ENCODE measurements at places on chromosomes 5 and 9. TPM values are rescaled to one million over a fixed set of nuclear protein-coding genes. Genes with fewer than 3 reads are reported as not detected.

GRCh38 chr9:71663931-71664459 is 104.3 kb downstream of the CEMIP2 start:
- no peaks in the 10 kb centered on the region for H3K36me3 ChIP-seq
- H3K4me3 ChIP-seq = no peak overlapping the region
- H3K27ac ChIP-seq = peak overlapping the region; percentile 2
- no peaks in the 10 kb centered on the region for H3K4me1 ChIP-seq
- no peak for DNase-seq
- H3K27me3 ChIP-seq = no peaks in the 10 kb centered on the region

- H3K36me3 ChIP-seq = no peaks in the 10 kb centered on the region
- no peak overlapping the region for H3K27ac ChIP-seq
- H3K4me1 ChIP-seq = no peaks in the 10 kb centered on the region
- H3K27me3 ChIP-seq = no peaks in the 10 kb centered on the region
These were observed 516.5 kb downstream of the DNAH5 start for GRCh38 chr5:13427827-13428557.

GRCh38 chr5:165397516-165397915 is 1892.1 kb downstream of the MAT2B start:
- no peak for DNase-seq
- H3K4me3 ChIP-seq = no peak overlapping the region
- no peaks in the 10 kb centered on the region for H3K4me1 ChIP-seq
- no peaks in the 10 kb centered on the region for H3K36me3 ChIP-seq
- H3K27ac ChIP-seq = no peak overlapping the region

- no peak for DNase-seq
- H3K27ac ChIP-seq = no peak overlapping the region
- H3K4me1 ChIP-seq = no peaks in the 10 kb centered on the region
- no peak overlapping the region for H3K4me3 ChIP-seq
- H3K36me3 ChIP-seq = no peaks in the 10 kb centered on the region
- H3K27me3 ChIP-seq = no peaks in the 10 kb centered on the region
These were observed 30.9 kb upstream of the BARHL1 start for GRCh38 chr9:132551556-132551955.

GPR151 gene
- total RNA-seq = not detected

- no peak overlapping the region for H3K27ac ChIP-seq
- peaks cover 8% of the 10 kb centered on the region for H3K4me1 ChIP-seq
- no peak for DNase-seq
These were observed 211.2 kb downstream of the MEF2C start for GRCh38 chr5:88671505-88672499.

MAMDC2 gene
- total RNA-seq = 18.7 TPM

GRCh38 chr9:136270173-136270705 is 24.6 kb upstream of the QSOX2 start:
- DNase-seq = no peak
- no peaks in the 10 kb centered on the region for H3K4me1 ChIP-seq
- H3K4me3 ChIP-seq = no peak overlapping the region
- peaks cover 16% of the 10 kb centered on the region for H3K27me3 ChIP-seq
- no peak overlapping the region for H3K27ac ChIP-seq

DNA sequence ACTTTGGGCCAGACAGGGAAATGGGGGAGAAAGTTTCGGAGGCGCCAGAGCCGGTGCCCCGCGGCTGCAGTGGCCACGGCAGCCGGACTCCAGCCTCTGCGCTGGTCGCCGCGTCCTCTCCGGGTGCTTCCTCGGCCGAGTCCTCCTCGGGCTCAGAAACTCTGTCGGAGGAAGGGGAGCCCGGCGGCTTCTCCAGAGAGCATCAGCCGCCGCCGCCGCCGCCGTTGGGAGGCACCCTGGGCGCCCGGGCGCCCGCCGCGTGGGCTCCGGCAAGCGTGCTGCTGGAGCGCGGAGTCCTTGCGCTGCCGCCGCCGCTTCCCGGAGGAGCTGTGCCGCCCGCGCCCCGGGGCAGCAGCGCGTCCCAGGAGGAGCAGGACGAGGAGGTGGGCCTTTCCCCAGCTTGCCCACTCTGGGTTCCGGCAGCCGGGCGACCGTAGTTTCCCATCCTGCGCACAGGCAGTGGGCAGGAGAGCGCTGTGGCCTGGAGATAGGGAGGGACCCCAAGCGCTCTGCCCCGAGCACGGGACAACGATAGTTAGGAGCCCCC is 516 bp downstream of the MAST4 start:
- no peaks in the 10 kb centered on the region for H3K36me3 ChIP-seq
- H3K4me1 ChIP-seq = no peaks in the 10 kb centered on the region
- H3K27me3 ChIP-seq = no peaks in the 10 kb centered on the region
- H3K27ac ChIP-seq = peak overlapping the region; percentile 32
- no peak for DNase-seq

DNA sequence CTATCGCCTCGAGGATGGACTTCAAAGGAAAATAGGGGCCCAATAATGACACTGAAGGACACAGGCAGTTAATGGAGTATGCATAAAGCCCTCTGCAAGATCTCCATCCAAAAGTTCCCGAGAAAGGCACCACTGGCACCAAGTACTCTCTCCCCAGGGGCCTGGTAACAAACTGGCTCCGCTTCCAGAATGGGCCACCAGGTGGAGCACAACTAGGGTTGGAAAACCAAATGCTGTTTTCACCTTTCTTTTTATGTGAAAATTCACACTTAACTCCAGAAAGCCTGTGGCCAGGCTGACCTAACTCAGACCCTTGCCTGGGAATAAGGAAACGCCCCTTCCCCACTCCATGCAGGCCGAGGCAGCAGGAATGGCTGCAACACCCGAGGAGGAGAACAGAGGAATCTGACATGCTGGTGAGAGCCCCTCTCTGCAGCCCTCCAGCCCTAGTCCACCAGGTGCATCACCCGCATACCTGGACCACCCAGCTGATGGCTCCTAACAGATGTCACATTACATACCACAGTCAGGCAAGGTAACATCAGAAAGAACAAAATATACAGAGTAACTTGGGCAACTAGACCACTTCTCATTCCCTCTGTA is 42.8 kb downstream of the CAMSAP1 start:
- H3K36me3 ChIP-seq = no peaks in the 10 kb centered on the region
- no peaks in the 10 kb centered on the region for H3K27me3 ChIP-seq
- H3K27ac ChIP-seq = no peak overlapping the region
- no peaks in the 10 kb centered on the region for H3K4me1 ChIP-seq
- H3K4me3 ChIP-seq = no peak overlapping the region
- DNase-seq = peak; percentile 24

NTRK2 gene
- 134 TPM for total RNA-seq

PCDHGA4 gene
- total RNA-seq = 6.4 TPM

GABRA1 gene
- total RNA-seq = not detected

GRCh38 chr5:55868846-55869245 is 17.7 kb downstream of the IL31RA start:
- no peaks in the 10 kb centered on the region for H3K27me3 ChIP-seq
- DNase-seq = no peak
- H3K27ac ChIP-seq = no peak overlapping the region
- no peak overlapping the region for H3K4me3 ChIP-seq
- H3K4me1 ChIP-seq = no peaks in the 10 kb centered on the region
- H3K36me3 ChIP-seq = no peaks in the 10 kb centered on the region

DNA sequence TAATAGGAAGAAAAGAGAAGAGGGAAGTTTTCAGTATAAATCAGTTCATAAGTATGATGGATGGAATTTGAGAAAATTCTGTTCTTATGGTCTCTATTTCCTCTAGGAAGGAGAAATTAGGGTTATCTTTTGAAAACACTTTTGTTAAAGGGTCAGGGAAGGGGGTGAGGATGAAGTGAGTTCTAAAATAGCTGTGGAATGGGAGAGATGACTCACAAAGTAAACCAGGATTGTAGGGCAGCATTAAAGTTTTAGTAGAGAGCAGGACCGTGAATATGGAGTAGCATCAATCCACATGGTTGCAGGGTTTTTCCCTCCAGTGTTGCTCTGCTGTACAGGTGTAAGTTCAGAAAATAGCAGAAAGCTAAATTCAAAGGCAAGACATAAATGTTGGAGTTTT is 32.4 kb downstream of the MUSK start:
- H3K4me1 ChIP-seq = no peaks in the 10 kb centered on the region
- no peaks in the 10 kb centered on the region for H3K27me3 ChIP-seq
- no peak for DNase-seq
- no peak overlapping the region for H3K27ac ChIP-seq
- H3K36me3 ChIP-seq = no peaks in the 10 kb centered on the region
- H3K4me3 ChIP-seq = no peak overlapping the region

SEMA6A gene
- 35.6 TPM for total RNA-seq

GRCh38 chr5:123154886-123155445 is 65.9 kb downstream of the PRDM6 start:
- no peak for DNase-seq
- H3K4me3 ChIP-seq = no peak overlapping the region
- no peaks in the 10 kb centered on the region for H3K4me1 ChIP-seq
- H3K36me3 ChIP-seq = no peaks in the 10 kb centered on the region

- no peak for DNase-seq
- H3K27ac ChIP-seq = no peak overlapping the region
- H3K27me3 ChIP-seq = no peaks in the 10 kb centered on the region
- no peaks in the 10 kb centered on the region for H3K36me3 ChIP-seq
- H3K4me1 ChIP-seq = no peaks in the 10 kb centered on the region
These were observed 278.0 kb upstream of the NUDT12 start for GRCh38 chr5:103840600-103840999.

- H3K27me3 ChIP-seq = no peaks in the 10 kb centered on the region
- H3K4me1 ChIP-seq = no peaks in the 10 kb centered on the region
- no peak overlapping the region for H3K27ac ChIP-seq
- no peak for DNase-seq
- no peak overlapping the region for H3K4me3 ChIP-seq
These were observed 24.8 kb upstream of the OTP start for GRCh38 chr5:77663090-77663863.

DNA sequence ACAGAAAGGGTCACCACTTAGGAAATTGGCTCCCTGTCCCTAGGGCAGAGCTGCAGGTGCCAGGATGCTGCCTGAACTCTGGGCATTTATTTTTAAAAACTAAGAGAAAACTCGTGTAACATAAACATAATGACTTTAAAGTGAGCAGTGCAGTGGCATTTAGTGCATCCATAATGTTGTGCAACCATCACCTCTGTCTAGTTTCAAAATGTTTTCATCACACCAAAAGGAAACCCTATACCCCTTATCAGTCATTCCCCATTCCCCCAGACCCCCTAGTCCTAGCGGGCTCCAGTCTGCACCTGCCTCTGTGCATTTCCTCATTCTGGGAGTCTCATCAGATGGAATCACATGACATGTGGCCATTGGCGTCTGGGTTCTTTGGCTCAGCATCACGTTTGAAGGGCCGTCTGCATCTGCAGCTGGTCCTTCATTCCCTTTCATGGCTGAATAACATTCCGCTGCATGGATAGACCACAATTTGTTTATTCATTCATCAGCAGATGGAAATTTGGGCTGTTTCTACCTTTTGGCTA is 55.8 kb downstream of the NSG2 start:
- H3K27me3 ChIP-seq = no peaks in the 10 kb centered on the region
- no peak overlapping the region for H3K27ac ChIP-seq
- no peaks in the 10 kb centered on the region for H3K36me3 ChIP-seq

- H3K27ac ChIP-seq = no peak overlapping the region
- DNase-seq = no peak
- no peaks in the 10 kb centered on the region for H3K4me1 ChIP-seq
- H3K36me3 ChIP-seq = no peaks in the 10 kb centered on the region
These were observed 22.8 kb downstream of the CCDC69 start for GRCh38 chr5:151200913-151201595.

GRCh38 chr5:1021136-1021968 is 12.8 kb downstream of the NKD2 start:
- H3K27me3 ChIP-seq = no peaks in the 10 kb centered on the region
- no peaks in the 10 kb centered on the region for H3K36me3 ChIP-seq
- H3K4me1 ChIP-seq = no peaks in the 10 kb centered on the region
- H3K4me3 ChIP-seq = no peak overlapping the region

DNA sequence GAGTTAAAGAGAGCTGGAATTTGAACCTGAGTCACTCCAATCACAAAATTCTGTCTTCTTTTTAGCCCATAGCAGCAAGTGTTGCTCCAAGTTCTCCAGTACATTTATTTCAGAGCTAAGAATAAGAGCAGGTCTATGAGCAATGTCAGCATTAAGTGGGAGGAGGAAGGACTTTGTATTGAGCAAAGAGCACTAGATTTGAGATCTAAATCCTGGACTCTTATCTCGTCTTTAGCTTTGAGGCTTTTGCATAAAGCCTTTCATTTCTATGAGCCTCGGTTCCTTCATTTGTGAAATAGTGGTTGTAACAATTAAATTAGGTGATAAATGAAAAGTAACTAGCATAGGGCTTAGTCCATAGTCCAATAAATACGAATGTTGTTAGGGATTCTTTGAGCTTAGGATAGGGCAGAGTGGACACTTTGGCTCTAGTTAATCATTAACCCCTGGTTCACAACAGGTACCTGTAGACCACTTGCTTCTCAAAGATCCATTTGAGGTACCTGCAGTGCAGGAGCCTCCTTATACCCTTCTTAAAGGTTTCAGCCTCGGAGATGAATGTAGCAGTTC is 464.1 kb upstream of the KLF4 start:
- no peak overlapping the region for H3K4me3 ChIP-seq
- H3K4me1 ChIP-seq = no peaks in the 10 kb centered on the region
- no peaks in the 10 kb centered on the region for H3K36me3 ChIP-seq
- DNase-seq = no peak
- no peak overlapping the region for H3K27ac ChIP-seq

CTSV gene
- 2.0 TPM for total RNA-seq

ORM1 gene
- not detected for total RNA-seq

LCN6 gene
- 12.2 TPM for total RNA-seq

GRCh38 chr9:14992516-14992915 is 82.3 kb upstream of the FREM1 start:
- no peaks in the 10 kb centered on the region for H3K27me3 ChIP-seq
- H3K4me3 ChIP-seq = peak overlapping the region; percentile 63
- DNase-seq = no peak

GRCh38 chr9:137411645-137412380 is 11.1 kb downstream of the EXD3 start:
- peak overlapping the region; percentile 26 for H3K4me3 ChIP-seq
- peak; percentile 92 for DNase-seq
- no peaks in the 10 kb centered on the region for H3K36me3 ChIP-seq
- no peaks in the 10 kb centered on the region for H3K27me3 ChIP-seq
- H3K4me1 ChIP-seq = peaks cover 13% of the 10 kb centered on the region
- peak overlapping the region; percentile 92 for H3K27ac ChIP-seq

DNA sequence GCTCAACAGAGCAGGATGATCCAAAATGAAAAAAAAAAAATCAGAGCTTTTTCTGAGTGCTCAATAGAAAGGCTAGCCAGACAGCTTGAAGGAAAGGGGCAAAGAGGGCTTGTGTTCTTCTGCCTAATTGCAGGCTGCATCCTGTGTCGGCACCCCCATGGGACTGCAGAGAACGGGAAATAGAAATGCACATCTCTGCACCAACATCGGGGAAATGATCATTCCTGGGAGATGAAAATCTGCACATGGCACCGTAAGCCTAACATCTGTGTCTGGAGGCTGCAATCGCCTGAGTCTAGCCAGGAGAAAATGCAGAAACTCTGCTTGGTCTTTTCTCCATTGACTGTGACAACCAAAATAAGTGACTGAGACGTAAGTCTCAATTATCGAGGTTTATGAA is 243.9 kb downstream of the ICE1 start:
- H3K27ac ChIP-seq = no peak overlapping the region
- no peak overlapping the region for H3K4me3 ChIP-seq
- no peaks in the 10 kb centered on the region for H3K36me3 ChIP-seq
- H3K27me3 ChIP-seq = no peaks in the 10 kb centered on the region
- DNase-seq = no peak

CEP120 gene
- 30.7 TPM for total RNA-seq

PCAT7 gene
- not detected for total RNA-seq

Data from breast epithelium (tissue), 4 donors.